ENCODE measurements at places on chromosomes 12 and 14.

- no peak for DNase-seq
Observed at GRCh38 chr12:22588817-22589216, 36.2 kb upstream of the ETNK1 start.

DNA sequence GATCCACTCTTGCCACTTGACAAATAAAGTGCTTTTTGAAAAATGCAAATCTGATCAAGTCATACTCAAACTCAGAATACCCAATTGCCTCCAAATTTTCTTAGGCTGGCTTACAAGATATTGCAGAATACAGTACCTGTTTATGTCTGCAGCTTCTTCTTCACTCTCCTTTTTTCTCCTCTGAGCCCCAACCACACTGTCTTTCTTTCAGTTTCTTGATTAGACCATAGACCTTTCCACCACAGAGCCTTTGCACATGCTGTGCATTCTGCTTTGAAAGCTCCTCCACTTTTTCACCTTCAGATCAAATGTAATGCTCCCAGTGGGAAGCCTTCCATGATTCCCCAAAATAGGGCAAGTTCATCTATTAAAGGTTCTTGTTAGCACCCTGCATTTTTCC is 13.9 kb upstream of the GYS2 start:
- no peak for DNase-seq

GRCh38 chr14:104473649-104474494 is 105.7 kb upstream of the C14orf180 start:
- no peak for DNase-seq

DNA sequence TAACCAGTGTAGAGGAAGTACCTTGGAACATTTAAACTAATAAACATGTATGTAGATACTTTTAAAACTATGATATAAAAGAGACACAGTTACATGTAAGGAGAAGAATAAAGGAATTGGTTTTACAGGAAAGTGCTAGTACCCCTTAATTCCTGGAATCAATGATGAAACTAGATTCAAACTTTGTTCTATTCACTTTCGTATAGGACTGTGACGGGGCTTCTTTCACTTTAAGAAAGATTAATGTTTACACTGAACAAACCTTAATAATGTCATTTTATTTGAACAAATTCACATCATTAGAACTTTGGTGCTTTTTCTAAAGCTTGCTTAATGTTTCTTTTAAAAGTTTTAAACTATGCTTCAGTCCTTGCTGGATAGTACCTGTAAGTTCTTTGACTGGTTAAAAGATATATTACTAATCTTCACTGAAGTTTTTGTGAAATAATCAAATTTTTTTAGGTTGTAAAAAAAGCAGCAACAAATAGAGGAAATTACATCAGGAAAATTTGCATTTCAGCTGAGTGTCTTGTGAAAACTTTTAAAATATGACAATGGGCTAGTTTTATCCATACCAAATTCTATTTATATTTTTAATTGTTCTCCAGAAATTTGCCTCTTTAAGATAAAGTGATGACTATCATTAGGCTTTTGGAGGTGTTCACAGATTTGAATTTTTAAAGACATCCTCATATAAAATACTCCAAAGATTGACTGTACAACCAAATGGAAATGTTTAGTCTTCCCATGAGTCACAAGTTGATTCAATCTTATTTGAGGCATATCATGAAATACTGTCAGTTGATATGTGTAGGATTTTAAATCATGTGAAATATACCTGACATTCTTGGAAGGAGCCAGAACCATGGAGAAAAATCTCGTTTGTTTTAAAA is 36.2 kb downstream of the PAPOLA start:
- no peak for DNase-seq

GRCh38 chr12:111438481-111438880 is 32.8 kb downstream of the SH2B3 start:
- DNase-seq = peak; percentile 87

GRCh38 chr12:19630536-19630935 is 191.2 kb downstream of the AEBP2 start:
- DNase-seq = no peak

- DNase-seq = no peak
Observed at GRCh38 chr14:62436261-62436660, 609.0 kb downstream of the KCNH5 start.

DNA sequence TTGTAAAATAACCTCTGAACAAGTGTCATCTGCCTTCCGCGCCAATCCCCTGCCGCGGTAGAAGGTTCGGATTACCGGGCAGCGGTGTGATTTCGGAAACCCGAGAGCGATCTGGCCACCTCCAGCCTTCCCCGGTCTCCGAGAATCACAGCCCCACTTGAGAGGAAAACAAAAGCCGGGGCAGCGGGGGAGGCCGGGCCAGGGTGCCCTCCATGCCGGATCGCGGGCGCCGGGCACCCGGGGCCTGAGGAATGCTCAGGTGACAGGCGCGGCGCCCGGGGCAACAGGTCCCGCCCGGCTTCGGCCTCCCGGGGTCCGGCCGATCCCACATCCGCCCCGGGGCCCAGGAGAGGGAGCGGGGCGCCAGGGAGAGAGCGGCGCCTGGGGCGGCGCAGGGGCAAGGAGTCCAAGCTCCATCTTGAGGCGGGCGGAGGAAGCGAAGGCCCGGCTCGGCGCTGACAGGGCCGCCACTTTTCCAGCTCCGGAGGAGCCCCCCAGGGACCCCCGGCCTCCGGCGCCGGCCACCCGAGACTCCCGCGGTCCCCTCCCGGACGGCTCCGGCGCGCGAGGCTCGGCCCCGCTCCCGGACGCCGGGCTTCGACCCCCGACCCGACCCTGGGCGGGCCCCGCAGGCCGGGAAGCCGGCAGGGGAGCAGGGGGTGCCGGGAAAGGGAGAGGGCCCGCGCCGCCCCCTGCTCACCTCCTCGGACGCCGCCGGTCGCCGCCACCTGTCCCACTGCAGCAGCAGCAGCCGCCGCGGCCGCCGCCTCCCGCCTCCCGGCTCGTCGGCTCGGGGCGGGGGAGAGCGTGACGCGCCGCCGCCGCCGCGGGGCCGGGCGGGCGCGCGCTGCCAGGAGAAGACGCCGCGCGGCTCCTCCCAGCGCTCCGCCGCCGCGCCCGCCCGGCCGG is at the start of gene CLIP1:
CLIP1 (minus strand) TSS at position 849 of the 909 bp plus-strand sequence. CDS start 42,217 bp downstream, outside the sequence.
- peak; percentile 91 for DNase-seq

DNA sequence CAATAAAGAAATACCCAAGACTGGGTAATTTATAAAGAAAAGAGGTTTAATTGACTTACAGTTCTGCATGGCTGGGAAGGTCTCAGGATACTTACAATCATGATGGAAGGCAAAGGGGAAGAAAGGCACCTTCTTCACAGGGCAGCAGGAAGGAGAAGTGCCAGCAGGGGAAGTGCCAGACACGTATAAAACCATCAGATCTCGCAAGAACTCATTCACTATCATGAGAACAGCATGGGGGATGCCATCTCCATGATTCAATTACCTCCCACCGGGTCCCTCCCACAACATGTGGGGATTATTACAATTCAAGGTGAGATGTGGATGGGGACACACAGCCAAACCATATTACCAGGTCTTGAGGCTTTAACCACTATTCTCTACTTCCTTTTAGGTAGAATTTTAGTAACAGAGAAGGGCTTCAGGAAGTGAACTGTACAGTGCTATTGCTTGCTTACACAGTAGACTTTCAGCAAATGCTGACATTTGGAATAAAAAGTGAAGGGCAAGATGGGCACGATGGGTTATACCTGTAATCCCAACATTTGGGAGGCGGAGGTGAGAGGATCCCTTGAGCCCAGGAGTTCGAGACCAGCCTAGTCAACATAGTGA is 40.8 kb upstream of the OR4E1 start:
- no peak for DNase-seq

GRCh38 chr12:112851024-112851777 is 55.6 kb upstream of the OAS1 start:
- DNase-seq = no peak

DNA sequence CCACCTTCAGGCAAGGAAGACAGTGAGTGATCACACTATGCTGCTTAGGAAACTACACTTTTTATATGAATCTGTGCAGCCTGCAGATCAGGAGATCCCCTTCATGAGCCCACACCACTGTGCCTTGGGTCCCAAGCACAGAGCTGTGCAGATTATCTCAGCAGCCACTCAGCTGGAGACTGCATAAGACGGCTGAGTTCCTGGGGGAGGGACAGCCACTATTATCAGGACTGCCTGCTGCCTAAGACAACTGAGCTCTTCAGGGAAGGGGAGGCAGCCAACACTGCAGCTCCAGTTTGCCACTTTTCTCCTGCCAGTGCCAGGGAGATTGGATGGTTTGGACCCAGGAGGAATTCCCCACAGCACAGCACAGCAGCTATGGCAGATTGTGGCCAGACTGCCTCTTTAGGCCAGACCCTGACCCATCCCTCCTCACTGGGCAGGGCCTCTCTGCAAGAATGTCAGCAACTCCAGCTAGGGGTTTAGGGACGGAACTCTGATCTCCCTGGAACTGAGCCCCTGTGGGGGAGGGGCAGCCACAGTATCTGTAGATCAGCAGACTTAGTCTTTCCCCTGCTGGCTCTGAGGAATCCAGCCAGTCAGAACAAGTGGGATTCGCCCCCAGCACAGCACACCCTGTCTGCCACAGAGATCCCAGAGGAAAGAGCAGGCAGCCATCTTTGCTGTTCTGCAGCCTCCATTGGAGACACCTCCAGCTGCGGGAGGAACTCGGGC is 141.3 kb downstream of the KLHL28 start:
- DNase-seq = no peak

GRCh38 chr14:99604278-99604765 is 315 bp upstream of the CCDC85C start:
- DNase-seq = peak; percentile 99

GRCh38 chr12:108933949-108934348 is 54.1 kb downstream of the DAO start:
- no peak for DNase-seq

DNA sequence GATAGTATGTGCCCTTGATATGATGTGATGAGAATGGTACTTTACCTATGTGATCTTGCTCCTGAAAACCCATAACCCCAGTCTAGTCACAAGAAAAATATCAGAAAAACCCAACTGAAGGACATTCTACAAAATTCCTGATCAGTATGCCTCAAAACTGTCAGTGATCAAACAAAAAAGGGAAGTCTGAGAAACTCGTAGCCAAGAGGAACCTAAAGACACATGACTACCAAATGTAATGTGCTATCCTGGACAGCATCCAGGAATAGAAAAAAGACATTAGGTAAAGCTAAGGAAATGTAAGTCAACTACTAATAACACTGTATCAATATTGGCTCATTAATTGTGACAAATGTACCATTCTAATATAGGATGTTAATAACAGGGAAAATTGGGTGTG is 4.1 kb upstream of the WIF1 start:
- no peak for DNase-seq

GRCh38 chr14:56321861-56322260 is 203.7 kb downstream of the PELI2 start:
- no peak for DNase-seq

GRCh38 chr14:67575684-67576083 is 24.4 kb downstream of the PIGH start:
- no peak for DNase-seq

DNA sequence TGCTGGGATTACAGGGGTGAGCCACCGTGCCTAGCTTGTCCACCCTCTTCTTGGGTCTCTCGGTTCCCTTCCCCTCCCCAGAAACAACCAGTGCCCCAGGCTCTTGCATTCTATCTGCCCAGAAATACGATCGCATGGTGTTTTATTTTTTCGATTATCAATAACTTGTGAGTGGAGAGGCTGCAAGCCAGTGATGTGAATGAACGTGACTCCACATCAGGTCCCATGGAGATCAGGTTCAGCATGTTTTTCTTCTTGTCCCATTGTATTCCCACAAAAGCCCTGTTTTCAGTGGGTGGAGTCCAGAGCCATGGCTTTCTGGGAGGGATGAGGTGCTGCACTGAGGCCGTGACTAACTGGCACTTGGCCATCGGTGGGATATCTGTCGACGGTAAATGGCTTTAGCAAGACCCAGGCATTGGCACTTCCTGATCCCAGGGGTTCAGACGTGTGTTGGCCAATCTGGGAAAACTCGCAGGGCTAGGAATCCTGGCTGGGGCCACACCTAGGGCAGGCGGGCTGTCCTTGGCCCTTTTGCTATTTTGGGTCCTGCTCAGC is 12.7 kb upstream of the HNF1A start:
- DNase-seq = no peak

DNA sequence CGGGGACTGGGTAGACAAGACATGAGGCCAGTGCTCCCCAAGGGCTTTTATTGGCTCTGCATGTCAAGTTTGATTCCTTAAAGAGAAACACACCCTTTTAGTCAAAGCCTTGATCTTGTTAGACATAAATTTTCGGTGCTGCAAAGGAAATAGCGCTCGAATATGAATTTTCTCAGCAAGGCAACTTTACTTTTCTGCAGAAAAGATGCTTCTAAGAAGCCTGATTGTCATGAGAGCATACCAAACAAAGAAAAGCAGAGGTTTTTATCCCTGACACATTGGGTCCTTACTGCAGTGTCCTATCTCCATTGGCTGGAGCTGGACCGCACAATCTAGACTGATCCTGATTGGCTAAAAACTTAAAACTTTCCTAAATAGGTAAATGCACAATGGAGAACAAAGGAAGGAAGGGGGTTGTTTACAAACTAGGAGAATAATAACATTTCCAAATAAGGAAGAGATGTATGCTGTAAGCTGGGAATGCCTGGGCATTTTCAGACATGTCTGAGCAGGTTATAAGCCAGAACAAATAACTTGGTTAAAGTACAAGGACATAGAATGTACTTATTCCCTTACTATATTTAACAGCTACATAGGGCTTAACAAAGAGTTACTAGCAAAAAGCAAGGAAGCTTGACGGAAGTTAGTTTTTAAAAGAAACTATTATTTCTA is 17.2 kb downstream of the TXNRD1 start:
- DNase-seq = no peak

- DNase-seq = peak; percentile 42
Observed at GRCh38 chr12:88308825-88309224, 166.7 kb downstream of the TMTC3 start.

Data from astrocyte of the hippocampus (primary cell).